Effector memory CD4-positive, alpha-beta T cell (primary cell): ENCODE measurements at places on chromosomes 12 and 14.

GRCh38 chr12:95051241-95051640, 22.2 kb downstream of the NR2C1 start:
- no peak for DNase-seq

GRCh38 chr12:97960741-97961608, 498.4 kb downstream of the RMST start:
- no peak for DNase-seq

DNA sequence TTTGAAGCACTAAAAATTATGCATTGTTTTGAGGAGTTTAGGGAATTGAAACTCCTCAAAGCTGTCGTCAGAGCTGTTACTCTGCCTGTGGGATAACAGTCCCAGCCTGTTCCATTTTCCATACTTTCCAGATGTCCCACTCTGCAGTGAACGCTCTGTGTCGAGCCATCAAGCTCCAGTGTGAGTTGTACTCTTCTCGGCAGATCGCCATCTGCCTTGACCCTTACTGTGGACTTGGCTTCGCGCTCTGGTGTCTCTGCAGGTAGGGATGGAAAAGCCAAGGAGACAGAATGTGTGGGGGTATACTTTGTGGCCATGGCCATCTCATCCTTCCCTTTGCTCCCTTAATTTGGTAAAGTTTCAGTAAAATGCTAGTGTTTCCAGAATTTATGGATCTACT, 35.5 kb upstream of the ATF1 start:
- no peak for DNase-seq

DNA sequence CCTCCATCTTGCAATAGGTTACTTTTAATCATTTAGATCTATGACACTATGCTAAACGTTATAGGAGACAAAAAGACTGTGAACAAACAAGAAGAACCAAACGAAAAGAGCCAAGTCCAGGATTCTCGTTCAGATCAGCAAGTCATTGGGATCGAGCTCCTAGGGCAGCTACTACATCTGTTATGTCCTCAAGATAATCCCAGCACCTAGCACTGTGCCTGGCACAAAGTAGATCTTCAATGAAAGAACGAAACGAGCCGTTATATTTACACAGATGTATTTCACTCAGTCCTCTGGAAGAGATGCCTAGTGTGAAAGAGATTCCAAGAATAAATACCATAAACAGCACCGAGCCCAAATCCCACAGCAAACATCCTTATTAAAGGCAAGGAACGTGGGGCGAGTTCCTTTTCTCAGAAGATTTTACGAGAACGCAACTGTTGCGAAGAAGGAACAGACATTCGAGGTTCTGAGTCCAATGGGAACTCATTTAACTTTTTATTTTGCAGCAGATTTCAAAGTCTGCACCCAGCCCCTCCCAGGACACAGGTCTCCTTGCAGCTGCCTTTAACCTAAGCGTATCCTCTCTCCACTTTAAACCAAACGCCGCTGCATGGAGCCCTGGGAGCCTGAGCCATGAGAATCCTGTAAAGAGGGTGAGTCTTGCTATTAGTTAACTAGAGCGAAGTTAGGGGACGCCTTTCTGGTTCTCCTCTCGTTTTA, 544 bp upstream of the TDP1 start:
- DNase-seq, result no peak

- no peak for DNase-seq
Measured at GRCh38 chr12:27333403-27334009, 870 bp downstream of the BMAL2 start.

GRCh38 chr14:65044596-65044959, 57.7 kb downstream of the MAX start:
- DNase-seq, result no peak

- no peak for DNase-seq
Measured at GRCh38 chr14:20671597-20672283, 12.6 kb upstream of the RNASE4 start.

DNA sequence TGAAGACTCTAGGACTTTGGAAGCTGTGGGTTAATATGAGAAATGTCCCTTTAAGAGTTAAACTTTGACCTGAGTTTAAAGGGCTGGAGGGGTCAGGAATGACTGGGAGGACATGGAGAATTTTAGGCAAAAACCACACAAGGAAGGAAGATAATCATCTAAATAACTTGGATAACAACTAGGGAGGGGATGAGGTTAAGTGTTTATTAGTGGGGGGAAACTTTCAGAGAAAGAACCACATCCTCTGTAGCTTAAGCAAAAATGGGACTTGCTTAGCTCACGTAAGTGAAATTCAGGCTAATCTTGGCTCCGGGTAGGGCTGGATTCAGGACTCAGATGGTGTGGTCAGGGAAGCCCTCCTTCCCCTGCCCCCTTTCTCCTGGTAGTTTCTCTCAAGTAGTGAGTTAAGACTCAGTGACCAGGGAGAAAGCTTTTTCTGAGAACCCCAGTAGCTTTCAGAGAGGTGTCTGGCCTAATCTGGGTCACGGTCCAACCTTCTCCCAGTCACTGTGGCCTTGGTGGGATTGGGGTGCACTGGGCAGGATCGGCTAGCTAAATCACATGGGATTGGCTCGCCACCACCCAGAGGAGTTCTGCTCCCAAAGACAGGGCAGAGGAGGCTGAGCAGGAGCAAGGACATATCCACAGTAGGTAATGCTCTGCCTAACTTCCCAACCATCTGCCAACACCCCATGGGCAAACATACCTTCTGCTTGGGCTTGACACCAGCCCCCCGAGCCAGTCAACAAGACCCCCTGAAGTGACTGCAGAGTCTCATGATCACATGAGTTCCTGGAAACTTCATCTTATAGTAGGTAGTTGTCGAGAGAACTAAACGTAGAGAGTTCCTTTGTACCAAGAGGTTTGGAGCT, 52.8 kb downstream of the ARF6 start:
- DNase-seq, result no peak

GRCh38 chr14:99687284-99688209, 3.4 kb downstream of the CYP46A1 start:
- peak; percentile 17 for DNase-seq

GRCh38 chr14:74488786-74489397, 4.2 kb downstream of the NPC2 start:
- DNase-seq, result no peak

DNA sequence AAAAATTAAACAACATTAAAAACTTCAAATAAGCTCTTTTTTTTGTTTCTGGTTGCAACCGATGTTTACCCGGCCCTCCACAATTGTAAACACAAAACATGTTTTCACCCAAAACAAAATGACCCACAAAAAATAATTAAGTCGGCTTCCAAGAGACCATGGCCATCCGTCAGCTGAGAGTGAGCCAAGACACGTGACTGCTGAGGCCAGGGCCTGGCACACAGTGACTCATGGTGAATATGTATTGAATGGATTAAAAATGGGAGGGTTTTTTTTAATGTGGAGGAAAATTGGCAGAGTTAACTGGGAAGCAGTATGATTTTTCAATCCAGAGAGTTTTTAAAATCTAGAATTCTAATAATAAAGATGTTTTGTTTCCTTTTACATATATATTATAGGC, 13.8 kb upstream of the CPNE8 start:
- DNase-seq, result no peak

DNA sequence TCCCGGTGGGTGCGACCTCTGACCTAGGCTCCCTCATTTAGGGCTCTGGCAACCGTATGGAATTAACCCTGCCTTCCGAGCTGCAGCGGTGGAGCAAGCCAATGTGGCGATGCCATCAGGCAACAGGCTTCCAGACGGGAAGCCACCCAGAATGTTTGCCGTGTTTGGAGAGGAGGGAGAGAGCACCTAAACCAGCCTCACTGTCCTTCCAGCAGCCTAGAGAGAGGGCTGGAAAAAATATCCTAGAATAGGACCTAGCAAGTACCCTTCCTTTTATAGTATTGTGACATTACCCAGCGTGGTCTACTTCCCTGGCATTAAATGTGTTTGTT, 287 bp upstream of the SLC2A13 start:
- DNase-seq, result no peak

DNA sequence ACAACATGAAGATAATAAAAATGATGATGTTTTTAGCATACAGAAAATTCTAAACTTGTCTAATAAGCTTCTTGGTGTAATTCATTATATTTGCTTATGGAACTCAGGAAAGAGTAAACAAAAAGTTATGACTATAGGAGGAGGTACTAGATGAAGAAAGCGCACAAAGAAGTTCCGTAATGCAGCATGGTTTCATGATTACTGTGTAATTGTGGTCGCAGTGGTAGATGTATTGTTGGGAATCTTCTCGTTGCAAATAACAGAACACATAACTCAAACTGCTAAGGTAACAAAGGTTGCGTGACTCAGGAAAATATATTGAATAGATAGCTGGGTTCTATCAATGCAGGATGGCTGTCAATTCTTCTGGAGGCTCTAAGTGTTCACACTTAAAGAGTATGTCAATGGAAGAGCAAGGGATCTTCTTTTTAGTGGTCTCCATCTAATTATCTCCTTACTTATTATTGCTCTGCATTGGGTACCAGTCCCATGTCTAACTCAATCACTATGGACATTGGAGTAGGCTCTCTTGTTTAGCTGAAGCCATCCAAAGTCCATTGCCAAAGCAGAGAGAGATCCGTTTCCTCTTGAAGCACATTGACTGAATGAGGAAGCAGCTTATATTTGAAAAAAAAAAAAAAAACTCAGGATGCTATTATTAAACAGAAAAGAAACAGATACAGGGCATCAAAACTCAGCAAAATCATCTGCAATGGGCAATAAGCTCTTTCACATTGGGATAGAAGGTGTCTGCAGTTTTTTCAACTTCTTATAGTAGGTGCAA, 283.4 kb upstream of the ATP2B1 start:
- DNase-seq, result no peak

- no peak for DNase-seq
Measured at GRCh38 chr12:38328306-38328895, 11.8 kb downstream of the ALG10B start.

DNA sequence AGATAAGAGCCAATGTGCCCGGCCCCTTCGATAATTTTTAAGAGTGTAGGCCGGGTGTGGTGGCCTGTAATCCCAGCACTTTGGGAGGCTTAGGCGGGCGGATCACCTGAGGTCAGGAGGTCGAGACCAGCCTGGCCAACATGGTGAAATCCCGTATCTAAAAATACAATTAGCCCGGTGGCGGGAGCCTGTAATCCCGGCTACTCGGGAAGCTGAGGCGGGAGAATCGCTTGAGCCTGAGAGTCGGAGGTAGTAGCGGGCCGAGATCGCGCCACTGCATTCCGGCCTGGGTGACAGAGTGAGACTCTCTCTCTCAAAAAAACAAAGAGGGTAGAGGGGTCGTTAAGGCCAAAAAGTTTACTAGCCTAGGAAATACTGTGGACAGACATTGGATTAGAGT, 2.6 kb downstream of the KRAS start:
- no peak for DNase-seq

- DNase-seq, result no peak
Measured at GRCh38 chr12:56723889-56724700, 1.0 kb downstream of the NACA start.

DNA sequence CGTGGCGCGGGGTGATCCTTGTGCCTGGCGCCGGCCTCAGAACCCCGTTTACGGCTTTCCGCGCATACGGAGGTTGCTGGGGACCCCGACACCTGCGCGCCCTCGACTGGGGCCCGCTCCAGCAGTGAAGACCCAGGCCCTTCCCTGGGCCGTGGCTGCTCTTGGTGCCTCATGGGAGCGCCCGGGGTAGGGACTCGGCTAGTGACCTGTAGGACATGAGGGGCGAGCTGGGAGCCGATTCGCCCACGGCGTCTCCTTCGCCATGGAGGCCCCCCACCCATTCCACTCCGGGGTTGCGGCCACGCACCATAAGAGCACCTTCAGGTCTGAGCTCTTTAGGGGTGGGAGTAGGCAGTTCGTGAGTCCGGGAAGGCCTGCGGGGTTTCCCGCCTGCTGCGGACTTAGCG, 14.2 kb upstream of the PAX9 start:
- no peak for DNase-seq

GRCh38 chr14:66045572-66046021, 440.6 kb upstream of the CCDC196 start:
- DNase-seq, result no peak

GRCh38 chr12:5872745-5873144, 72.3 kb downstream of the ANO2 start:
- no peak for DNase-seq

- no peak for DNase-seq
Measured at GRCh38 chr12:67698672-67699581, 50.4 kb downstream of the DYRK2 start.

DNA sequence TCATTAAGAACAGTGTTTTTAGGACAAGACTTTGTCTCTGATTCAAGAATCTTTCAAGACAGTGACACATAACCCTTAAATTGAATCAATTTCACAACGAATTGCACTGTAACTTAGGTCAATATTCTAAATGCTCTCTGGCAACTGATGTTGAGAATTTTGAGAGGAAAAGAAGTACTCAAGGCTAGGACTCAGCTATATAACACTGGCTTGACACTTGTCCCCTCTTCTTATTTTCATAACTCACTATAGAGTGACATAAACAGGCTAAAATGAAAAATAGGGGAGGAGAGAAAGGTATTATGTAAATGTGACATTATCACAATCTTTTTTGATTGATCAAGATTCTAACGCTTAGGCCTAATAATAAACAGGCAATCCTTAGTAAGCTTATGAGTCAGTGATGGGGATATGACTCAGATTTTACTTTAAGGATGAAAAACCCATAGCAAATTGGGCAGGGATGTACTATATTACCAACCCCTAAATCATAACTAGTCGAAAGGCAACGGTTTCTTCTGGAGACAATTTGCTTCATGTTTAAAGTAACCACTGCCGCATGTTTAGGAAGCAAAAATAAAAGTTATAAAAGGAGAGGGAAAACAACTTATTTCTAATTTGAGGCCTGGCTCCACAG, 10.9 kb downstream of the BTG1 start:
- DNase-seq, result no peak

DNA sequence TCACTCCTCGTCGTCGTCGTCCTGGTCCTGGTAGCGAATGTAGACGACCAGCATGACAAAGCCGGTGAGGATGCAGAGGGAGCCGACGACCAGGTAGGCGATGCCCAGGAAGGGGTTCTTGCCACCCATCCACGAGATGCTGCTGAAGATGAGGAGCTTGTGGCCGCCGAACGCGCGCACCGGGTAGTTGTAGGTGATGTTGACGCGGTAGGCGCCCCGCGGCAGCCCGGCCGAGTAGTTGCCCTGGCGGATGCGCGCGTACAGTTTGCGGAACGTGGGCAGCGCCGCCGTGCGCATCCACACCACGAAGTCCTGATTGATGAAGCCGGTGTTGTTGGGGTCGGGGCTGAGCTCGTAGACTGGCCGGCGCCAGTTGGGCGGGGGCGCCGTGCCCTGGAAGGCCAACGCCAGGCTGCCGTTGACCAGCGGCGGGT, 1.0 kb downstream of the TMEM30B start:
- DNase-seq, result no peak

- no peak for DNase-seq
Measured at GRCh38 chr14:92917041-92917940, 5.7 kb upstream of the CHGA start.

GRCh38 chr12:65335981-65336380, 57.5 kb downstream of the MSRB3 start:
- DNase-seq, result no peak
